ENCODE measurements at places on chromosomes 7 and 10.

DNA sequence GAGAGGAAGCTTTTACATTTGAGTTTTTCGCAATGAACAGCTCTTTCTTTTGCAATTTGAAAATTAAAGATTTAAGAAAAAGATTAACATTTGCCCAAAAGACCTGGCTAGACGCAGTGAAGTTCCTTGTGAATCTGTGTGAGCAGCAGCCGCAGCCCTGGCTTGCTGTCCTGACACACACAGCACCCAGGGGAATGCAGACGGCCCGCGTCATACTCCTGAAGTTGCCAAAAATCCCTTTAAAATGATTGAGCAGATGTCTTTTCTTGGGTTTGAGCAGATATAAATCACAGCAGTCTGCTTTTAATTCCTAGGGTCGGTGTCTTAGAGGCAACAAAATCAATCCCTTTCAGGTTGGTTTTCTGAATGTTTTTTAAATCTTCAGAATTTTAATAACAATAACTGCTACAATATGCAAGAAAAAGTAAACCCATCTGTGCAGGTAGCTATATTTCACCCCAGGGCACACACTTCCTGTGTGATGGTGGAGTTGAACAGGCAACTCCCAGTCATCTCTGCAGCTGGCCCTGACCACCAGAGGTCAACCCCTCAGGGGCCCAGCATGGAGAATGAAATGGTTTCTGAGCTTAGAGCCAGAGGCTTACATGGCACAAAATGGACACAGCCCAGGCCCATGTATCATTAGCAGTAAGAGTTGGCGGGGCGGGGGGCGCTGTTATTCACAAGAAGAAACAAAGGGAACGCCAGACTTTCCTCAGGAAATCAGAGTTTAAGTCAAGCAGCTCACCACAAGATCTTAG, 32.2 kb upstream of the TRIL start:
- DNase-seq: no peak

DNA sequence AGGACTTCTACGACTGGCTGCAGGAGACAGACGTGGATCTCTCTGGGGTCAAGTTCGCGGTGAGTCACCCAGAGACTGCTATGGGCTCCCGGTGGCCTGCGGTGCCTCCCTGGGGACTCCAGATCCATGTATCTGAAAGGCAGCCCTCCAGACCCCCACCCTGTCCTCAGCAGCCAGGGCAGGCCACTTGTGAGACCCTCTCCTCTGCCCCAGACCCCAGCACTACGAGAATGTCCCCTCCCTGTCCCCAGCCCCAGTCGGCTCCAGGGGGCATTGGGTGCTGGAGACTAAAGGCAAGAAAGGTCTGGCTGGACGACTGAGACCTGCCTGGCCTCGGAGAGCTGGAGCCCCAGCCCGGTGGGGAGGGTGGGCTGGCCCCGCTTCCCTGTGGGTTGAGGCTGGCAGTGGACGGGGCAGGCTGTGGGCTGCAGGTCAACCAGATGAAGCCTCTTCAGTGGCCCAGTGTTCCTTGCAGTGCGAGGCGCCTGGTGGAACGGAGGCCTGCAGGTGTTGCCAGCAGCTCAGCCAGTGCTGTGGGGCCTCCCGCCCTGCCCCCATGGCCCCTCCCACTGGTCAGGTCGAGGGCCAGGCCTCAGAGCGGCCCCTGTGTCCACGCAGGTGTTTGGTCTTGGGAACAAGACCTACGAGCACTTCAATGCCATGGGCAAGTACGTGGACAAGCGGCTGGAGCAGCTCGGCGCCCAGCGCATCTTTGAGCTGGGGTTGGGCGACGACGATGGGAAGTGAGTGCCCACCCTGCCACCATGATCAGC, 13.8 kb downstream of the TMEM120A start:
- no peak for DNase-seq

DNA sequence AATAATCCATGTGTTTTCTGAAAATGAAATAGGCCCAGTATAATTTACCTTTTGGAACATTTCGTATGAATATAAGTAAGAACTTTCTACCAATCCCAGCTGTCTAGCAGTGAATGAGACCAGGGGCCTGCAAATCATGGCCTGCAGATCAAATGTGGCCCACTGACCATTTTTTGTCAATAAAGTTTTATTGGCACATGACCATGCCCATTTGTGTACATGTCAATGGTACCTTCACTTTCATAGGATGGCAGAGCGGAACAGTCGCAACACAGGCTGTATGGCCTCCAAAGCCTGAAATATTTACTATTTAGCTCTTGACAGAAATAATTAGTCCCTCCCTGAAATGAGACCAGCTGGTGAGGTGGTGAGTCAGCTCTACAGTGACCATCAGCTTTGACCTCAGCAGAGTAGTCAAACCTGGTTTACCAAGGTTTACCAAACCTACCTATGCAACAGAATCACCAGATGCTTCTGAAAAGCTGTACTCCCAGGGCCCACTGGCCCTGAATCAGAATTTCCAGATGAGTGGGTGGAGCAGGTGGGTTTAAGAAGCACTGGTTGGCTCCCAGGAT, 13.8 kb upstream of the C10orf90 start:
- no peak for DNase-seq

- DNase-seq: no peak
Measured at GRCh38 chr7:128869944-128870285, 7.3 kb downstream of the ATP6V1F start.

GRCh38 chr7:100093054-100093453, 4.3 kb downstream of the COPS6 start:
- no peak for DNase-seq

DNA sequence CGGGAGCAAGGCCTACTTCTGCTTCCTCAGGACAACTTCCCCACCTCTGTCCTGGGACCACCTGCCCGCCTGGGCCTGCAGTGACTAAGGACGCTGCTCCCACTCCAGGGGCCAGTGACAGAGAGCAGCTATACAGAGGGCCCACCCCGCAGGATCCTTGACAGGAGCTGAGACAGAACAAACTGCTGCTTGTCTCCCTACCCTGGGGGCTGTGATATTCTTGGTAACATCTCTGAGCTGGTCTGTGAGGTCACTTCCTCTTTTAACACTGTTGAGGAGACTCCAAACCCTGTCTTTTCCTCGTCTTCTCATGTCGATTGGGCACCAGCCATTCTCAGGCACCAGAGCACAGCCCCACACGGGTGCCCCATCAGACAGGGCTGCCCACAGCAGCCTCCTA, 6.9 kb upstream of the MRPS24 start:
- no peak for DNase-seq

Data from T-helper 2 cell (primary cell).